ENCODE measurements at places on chromosomes 4 and X.

- DNase-seq, result no peak
These were observed 158.9 kb upstream of the MAD2L1 start for GRCh38 chr4:120225527-120225926.

- DNase-seq, result no peak
These were observed 13.2 kb upstream of the PDE6B start for GRCh38 chr4:612052-612748.

GRCh38 chrX:101803451-101803850 lies 128.4 kb downstream of the ZMAT1 start:
- DNase-seq, result peak; percentile 8

DNA sequence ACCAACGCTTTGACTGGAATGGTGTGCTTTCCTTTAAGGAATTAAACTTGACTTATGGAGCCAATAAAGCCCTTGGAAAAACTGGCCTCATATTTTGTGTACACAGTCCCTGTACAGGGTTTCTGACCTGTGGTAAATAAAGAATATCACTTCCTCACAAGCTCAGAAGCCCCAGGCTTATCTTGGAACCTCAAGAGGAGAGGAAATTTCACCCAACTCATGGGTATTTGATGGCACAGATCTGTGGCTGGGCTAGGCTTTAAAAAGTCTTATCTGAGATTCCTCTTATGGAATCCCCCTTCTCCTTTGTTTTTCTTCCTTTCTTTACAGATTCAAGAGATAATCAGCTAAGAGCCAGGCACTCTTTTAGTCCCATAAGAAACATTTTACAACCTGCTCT lies 89.3 kb upstream of the USP38 start:
- DNase-seq, result no peak

GRCh38 chr4:129641179-129641578 lies 545.2 kb downstream of the C4orf33 start:
- DNase-seq, result peak; percentile 39

DNA sequence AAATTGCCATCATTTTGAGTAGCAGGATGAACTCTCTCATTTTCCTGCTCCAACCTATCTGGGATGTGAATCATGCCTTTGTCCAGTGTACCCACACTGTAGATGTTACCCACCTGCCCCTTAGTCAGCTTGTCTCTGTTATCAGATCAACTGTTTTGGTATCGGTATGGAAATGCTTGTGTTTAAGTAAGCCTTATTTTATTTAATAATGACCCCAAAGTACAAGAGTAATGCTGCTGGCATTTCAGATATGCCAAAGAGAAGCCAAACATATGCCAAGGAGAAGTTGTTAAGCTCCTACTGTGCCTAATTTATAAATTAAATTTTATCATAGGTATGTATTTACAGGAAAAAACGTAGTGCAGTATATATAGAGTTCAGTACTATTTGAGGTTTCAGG lies 18.6 kb upstream of the RAP1GDS1 start:
- DNase-seq, result no peak

- DNase-seq, result no peak
These were observed 112.7 kb downstream of the HNRNPD start for GRCh38 chr4:82261084-82261483.

DNA sequence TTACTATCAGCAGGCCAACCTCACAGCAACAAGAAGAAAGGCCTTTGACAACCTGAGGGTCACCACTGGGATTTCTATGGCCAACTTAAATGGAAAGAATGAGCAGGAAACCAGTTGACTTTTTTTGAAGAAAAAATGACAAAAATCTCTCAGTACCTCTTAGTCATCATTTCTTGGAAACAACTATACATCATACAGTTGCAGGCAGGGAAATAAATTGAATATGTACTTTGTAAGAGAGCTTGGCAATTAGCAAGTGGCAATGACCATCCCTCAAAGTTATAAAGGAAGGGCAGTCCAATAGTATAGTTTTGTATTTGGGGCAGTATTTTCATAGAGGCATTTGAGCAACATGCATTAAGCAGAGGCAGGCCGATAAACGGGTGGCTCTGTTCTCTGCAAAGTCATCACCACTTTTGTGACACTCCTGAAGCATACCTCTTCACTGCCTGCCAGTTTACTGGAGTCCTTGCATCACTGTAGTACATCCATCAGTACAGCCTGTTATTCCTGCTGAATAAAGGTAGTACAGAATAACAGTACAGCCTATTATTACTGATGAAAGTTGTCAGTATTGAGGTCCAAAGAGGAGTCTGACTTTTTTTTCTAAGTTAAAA lies 83.3 kb upstream of the AMELX start:
- no peak for DNase-seq

DNA sequence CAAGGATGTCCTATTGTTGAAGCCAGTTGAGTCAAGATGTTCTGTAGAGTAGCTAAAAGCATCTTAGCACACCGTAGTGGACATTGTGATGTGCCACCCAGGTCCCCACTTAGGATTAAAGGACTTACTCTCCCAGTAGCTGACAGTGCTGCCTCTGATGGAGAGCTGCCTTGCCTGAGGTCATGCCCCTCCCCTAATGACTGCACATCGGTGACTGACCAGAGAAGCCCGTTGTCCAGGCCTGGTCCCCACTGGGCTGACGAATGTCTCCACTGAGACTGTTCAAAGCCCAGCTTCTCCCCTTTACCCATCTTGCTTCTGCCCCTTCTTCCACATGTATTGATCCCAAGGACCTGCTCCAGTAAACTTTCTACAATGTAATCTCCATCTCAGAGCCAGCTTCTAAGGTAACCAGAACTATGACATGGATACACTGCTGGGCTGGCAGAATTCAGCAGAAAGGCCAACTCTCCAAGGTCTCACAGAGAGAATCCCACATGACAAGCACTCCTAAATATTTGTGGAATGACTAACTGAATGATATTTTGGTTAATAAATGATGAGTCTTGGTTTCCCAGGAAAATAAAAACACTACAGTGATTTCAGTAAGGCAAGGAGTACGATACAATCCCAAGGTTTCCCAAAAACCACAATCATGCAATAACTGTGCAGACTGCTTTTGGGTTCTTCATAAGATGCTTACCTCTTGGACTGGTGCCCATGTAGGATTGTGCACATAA lies 82.4 kb upstream of the TMEM150C start:
- no peak for DNase-seq

- no peak for DNase-seq
These were observed 160.0 kb downstream of the INPP4B start for GRCh38 chr4:142686081-142686480.

- no peak for DNase-seq
These were observed 24.8 kb upstream of the KLF3 start for GRCh38 chr4:38639242-38639641.

DNA sequence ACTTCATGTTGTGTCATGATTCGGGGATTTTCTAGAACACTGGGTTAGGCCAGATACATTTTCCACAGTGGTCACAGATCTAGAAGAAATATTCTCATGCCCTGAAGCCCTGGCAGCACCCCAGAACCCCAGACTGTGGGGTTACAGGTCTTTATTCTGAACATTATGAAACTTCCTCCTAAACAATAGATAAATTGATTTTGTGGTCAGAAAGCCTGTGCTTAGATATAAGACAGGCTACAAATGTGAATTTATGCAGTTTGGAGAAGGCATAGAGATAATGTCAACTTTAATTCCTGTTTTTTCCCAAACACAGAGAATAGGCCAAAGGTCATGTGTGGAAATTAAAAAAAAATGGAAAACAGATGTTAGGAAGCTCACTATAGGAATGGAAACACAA lies 492.9 kb downstream of the SPRY1 start:
- DNase-seq, result no peak

GRCh38 chrX:21658152-21658737 lies at the start of gene KLHL34:
TSS of gene KLHL34 (minus strand) at chrX:21658330. CDS start at chrX:21657788, 542 bp downstream.
- no peak for DNase-seq
